ENCODE measurements at places on chromosomes 3 and 15. TPM values are rescaled to one million over a fixed set of nuclear protein-coding genes. Genes with fewer than 3 reads are reported as not detected.
A peak's percentile ranks its signal among the peaks of the same experiment; 100 is the strongest.

- no peak for DNase-seq
Observed at GRCh38 chr15:62452667-62453066, 287.6 kb upstream of the C2CD4B start.

DNA sequence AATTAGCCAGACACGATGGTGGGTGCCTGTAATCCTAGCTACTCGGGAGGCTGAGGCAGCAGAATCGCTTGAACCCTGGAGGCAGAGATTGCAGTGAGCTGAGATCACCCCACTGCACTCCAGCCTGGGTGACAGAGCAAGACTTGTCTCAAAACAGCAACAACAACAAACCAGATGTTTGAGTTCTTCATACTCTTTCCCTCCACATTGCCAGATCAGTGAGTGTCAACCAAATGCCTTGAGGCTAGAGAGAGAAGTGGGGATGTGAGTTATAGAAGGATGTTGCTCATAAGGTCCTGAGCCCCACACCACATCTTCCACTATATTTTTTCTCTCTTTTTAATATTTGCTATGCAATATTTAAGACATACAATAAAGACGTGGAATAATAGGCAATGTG, 19.8 kb downstream of the MAPKBP1 start:
- DNase-seq = no peak

DNA sequence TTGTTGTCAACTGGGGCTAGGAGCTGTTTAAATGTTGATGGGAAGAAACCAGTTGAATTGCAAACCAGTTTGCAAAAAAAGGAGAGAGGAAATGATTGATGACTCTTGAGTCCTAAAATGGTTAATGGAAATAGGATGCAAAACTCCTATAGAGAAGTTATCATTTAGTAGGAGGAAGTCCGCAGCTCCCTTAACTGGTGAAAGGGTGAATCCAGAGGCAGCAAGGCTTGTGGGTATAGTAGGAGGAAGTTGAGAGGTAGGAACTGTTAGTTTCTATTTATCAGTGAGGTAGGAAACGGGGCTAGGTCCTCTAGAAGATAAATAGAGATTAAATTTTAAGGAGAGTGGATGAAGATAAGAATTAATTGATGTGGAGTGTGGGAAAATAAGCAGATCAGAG, 15.4 kb downstream of the IREB2 start:
- peak; percentile 23 for DNase-seq

Gene MORC1
- not detected for total RNA-seq

Gene RNF7
- total RNA-seq = 27.7 TPM

DNA sequence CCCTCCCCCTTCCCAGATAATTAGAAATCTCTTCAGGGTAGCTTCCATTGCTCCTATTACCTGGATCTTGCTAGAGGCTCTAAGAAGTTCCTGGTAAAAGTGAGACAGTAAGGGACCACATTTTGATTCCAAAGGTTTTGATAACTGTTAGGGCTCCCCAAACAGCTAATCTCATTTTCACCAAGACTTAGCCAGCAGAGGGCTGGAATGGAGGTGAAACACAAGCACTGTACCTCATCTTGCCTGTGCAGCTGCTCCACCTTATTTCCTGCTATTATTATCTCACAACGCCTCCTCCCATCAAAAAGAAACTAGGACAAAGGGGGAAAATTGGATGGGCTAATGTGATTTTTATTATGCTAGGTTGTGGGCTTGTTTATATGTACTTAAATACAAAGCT, 7.3 kb downstream of the SETD5 start:
- DNase-seq = peak; percentile 52

GRCh38 chr3:81726735-81727134, 34.7 kb downstream of the GBE1 start:
- no peak for DNase-seq

GRCh38 chr3:72586694-72587093, 261.6 kb downstream of the SHQ1 start:
- DNase-seq = no peak

Gene SLC51A
- total RNA-seq = not detected

- no peak for DNase-seq
Observed at GRCh38 chr3:47347217-47347801, 33.5 kb upstream of the PTPN23 start.

DNA sequence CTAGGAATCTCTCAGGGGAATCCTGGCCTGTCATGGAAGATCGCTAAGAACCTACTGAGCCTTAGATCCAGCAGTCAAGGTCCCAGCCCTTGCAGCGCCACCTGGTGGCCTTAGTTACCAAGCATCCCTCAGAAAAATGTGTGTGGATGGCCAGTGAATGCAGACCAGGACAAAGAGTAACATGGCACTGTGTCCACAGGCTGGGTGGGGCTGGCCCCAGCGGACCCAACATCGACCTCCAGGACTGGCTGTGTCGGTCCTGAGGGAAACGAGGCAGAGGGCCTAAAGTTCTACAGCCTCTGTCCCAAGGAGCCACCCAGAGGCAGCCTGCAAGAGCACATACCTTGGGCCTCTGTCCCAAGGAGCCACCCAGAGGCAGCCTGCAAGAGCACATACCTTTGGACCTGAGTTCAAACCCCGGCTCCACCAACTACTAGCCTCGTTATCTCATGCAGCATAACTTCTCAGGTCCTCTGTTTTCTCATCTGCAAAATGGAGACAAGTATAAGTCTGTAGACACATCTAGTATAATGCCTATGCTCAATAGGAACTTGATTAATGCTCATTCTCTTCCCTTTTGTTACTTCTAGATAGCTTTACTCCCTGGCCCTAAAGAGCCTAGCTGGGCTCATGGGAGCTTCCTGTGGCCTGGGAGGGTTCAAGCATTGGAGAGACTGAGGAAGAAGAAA, 57.5 kb upstream of the HERC1 start:
- peak; percentile 95 for DNase-seq

DNA sequence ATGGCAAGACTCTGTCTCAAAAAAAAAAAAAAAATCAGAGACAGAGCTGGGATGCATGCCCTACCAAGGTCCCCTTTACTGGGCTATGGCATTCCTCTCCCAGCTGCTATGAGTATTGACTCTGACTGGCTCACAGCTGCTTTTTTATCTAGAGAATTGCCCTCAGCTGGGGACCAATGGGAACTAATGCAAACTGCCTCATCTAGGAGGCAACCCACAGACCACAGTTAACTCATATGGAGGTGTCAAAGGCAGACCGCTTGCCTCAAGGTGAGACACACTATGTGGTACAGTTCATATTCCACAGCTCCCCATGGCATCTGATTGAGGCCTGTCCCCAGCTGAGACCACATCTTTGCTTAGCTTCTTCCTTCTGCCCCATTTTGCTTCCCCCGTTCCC, 183.5 kb upstream of the EOMES start:
- no peak for DNase-seq

Gene GOLGA6L24
- total RNA-seq = not detected

GRCh38 chr15:101162701-101163483, 89.0 kb downstream of the CHSY1 start:
- no peak for DNase-seq

GRCh38 chr3:107116251-107116650, 261.0 kb upstream of the CCDC54 start:
- DNase-seq = no peak

DNA sequence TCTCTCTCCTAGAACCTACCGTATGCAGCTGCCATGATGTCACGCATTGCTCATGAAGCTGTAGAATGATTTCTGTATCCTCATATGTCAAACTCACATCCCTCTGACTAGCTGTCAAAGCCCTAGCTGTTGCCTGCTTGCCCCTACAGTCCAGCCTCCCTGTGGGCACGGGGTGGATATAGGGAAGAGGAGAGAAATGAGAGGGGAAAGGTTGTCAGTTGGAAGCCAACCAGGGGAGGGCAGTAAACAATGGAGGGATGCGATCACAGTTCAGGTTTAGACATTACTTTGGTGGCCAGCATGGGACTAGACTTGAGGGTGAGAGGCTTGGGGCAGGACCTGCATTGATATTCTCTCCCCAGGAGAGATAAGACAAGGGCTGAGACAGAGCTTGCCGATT, 1.7 kb upstream of the HDGFL3 start:
- DNase-seq = no peak

Gene FRMD5
- total RNA-seq = 4.3 TPM

GRCh38 chr3:109597444-109597843, 260.1 kb upstream of the DPPA4 start:
- DNase-seq = no peak

- DNase-seq = no peak
Observed at GRCh38 chr3:37907906-37908305, 46.2 kb downstream of the CTDSPL start.

DNA sequence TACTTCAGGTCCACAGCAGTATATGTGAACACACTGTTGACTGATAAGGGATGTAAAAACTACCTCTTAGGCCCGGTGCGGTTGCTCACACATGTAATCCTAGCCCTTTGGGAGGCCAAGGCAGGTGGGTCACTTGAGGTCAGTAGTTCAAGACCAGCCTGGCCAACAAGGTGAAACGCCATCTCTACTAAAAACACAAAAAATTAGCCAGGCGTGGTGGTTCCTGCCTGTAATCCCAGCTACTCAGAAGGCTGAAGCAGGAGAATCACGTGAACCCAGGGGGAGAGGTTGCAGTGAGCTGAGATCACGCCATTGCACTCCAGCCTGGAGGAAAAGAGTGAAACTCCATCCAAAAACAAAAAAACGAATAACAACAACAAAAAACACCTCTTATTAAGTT, 194.6 kb upstream of the KCNMB2 start:
- DNase-seq = no peak

GRCh38 chr3:37676885-37677284, 184.8 kb upstream of the CTDSPL start:
- no peak for DNase-seq

DNA sequence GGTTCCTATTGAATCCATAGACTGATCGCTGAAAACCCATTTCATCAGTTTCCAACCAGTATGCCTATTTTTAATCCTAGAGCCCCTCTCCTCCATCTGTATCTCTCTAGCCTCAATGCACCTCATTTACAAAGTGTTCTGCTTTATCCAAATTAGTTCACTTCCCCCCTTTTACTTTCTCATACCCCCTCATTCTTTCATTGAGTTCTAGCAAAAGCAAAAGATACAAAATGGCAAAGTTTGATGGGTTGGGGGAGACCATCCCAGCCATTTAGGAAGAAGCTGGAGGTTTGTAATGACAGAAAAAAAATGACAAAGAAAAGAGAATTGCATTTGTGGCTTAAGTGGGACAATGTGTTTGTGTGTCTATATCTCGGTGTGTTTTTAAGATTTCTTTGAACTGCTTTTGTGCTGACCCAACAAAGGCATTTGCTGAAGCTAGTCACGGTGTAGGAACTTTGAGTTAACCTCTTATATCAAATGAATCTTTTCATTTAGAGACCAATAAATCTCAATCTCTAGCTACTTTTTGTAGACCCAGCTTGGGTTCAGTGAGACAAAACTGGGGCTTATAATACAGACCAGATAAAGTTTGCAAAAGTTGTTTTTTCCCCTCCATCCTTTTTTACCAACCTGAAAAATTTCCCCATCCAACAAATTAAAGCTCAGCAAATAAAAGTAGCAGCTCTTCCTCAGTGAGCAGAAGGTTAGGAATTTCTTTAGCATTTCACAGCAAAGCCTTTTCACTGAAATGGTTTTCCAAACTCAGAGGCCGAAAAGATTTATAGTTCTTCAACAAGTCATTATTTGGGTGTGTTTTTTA, 18.7 kb downstream of the NR2F2 start:
- DNase-seq = no peak

Gene TICRR
- total RNA-seq = 15.2 TPM

DNA sequence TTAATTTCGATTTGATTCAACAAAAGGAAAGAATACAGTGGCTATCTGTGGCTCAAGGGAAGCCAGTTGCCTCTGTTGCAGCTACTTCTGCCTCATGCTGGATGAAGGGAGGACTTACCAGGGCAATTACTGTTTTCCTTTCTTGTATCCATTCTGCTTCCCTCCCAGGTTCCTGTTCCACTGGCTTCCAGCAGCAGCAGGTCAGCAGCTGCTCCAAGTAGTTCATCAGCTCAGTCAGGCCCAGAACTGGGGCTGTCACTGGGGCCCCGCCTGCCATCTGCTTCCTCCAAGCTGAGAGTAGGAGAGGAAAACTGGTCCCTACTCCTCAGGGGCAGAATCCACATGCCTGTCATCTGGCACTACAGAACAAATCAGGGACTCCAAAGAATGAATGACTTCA, 48.6 kb upstream of the ULK4 start:
- no peak for DNase-seq

DNA sequence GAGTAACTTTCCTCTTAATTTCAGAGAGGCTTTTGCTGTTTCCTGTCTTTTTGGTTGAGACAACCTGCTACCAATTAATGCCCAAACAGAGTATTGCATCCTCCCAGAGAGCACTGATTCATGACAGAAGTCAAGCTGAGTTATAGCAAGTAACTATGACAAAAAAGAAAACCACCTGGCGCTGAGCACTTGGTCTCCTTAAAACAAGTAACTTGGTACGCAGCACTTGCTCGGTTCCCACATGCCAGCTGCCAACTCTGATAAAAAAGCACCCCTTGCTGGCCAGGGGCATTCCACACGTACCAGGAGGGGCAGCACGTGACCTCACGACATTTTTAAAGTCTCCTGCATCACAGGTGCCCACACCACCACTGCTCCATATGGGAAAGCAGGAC, 13.5 kb upstream of the MYO5C start:
- no peak for DNase-seq

- DNase-seq = no peak
Observed at GRCh38 chr3:197171481-197172067, 126.8 kb downstream of the DLG1 start.

DNA sequence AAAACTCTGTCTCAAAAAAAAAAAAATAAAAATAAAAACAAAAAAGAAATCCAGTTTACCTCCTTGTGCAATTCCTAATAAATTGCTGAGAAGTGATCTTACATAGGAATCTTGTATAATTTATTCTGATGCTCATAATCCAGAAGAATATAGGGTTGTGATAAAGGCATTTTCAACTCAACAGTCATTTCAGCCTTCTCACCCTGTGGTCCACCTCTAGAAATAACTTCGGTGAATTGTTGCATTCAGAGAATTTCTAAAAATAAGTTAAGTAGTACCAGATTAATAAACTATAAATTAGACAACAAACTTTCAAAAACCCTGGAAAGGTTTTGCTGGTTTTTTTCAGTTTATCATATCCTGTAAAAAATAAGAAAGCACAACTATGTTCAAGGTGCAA, 20.2 kb downstream of the RAF1 start:
- DNase-seq = no peak

- no peak for DNase-seq
Observed at GRCh38 chr3:173078525-173078924, 62.5 kb downstream of the SPATA16 start.
